GM06990 (cell line): ENCODE measurements at places on chromosomes 6 and 20.

DNA sequence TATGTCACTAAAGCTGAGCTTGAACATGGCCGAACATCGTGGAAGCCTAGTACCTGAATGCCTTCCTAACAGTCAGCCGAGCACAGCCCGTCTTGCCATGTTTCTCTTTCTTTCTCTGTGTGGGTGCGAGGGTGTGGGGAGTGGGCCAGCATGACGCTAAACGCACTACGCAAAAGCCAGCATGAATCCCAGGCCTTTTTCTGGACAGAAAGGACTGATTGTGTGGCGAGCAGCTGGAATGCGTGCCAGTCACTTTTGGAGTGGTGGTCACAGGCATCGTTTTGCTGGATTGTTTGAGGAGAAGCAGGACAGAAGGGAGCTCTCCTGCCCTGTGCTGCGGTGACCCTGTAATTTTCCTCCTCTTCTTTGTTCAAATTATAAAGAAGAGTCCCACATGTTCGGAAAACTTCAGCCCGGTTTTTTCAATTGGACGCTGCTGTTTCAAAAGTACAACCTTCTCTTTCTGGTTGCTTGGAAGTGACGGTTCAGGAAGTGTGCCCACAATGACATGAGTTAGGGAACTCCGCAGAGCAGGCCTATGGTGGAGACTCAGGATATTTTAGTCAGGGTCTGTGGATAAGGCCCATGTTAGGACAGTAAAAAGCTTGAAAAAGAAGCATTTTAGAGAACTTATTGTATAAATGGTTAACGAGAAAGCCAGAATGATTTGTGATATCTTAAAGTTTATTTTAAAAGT lies 54.3 kb downstream of the PDE7B start:
- no peak for DNase-seq

- no peak for DNase-seq
Measured at GRCh38 chr6:79571030-79571367, 33.8 kb upstream of the LCA5 start.

DNA sequence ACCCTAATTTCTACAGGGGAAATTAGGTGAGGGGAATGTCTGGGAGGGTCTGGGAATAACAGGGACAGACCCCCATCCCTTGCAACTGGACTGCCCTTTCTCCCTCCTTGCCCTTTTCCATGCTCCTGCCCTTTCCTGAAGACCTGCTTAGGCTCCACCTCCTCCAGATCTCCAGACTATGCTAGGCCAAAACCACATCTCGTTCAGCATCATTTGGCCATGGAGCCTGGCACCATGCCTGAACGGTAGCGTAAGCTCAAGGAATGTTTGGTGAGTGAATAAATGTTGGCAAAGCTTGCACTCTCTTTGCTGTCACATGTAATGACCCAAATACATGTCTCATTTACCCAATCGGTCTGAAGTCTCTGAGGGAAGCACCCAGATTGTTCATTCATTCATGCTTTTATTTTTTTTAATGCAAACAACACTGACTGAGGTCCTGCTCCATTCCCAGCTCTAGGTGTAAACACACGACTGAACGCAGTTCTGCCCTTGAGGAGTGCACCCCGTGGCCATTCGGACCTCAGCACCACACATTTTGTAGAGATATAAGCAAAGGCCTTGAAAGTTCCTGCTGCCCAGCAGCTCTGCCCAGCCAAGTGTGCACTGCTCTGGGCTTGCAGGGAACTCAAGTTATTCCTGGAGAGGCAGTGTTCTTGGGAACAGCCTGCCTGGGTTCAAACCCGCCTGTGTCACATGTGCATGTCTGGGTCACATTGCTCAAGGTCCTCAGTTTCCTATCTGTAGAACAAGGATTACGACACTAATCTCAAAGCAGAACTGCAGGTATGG lies 1.1 kb upstream of the GRM4 start:
- no peak for DNase-seq

DNA sequence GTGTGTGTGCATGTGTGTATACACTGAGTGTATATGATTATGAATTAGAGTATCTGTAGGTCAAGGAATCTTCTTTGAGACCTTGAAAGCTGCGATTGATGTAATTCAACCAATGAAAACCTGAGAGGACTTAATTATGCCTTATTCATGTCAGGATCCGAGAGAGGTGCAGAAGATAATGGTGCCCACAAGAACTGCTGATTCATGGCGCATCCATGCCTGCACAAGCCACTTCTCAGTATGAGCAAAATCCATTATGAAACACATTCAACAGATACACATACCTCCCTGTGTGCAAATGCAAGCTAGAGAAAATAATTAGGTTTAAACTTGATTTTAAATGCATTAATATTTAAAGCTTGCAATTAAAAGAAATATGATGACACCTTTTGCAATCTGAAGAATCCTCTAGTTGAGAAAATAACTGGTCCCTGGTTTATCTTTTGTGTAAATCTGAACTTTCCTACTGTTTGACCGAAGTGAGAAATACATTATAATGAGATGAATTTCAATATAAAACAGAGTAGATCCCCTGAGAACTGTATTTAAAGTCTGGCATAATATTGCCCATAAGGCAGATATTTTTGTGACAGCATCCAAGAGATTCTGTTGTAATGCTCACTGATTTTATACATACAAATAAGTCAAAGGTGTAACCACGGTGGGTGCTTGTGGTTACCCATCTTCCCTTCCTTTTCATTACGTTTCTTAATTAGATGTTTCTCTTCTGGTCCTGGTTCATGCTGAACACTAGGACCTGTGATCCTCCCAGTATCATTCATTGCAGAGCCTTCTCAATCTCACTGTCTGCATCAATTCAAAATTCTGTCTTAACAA lies 45.6 kb downstream of the LY86 start:
- no peak for DNase-seq

DNA sequence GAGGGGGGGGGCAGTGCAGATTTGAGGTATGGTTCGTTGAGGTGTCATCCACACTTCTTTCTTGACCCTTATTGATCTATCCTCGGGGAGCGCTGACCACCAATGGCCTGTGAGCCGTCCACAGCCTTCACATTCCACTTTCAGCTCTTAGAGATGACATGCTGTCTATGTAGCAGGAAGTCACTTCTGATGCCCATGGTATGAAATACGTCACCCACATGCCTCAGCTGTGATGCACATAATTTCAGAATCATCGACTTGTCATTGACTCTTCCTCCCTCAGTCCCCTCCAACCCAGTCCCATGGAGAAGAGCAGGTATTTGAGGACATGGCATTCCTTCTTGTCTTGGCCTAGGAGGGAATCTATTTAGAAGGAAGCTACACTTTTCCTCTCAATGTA lies 4.7 kb upstream of the ADGRF5 start:
- no peak for DNase-seq

- no peak for DNase-seq
Measured at GRCh38 chr6:144606083-144606482, 320.9 kb downstream of the UTRN start.

DNA sequence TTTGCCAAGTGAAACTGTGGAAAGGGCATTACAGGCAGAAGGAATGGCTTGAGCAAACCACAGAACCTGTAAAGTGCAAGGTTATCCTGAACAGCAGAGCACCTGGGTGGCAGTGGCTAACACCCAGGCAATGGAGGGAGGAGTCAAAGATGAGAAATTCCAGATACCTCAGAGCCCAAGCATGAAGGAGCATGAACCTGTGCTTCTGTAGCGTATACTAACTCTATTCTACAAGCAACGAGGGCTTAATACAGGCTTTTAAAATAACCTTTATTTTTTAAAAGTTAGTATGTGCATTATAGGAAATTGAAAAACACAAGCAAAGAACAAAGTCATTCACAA lies 77.0 kb downstream of the CNBD2 start:
- DNase-seq = no peak

DNA sequence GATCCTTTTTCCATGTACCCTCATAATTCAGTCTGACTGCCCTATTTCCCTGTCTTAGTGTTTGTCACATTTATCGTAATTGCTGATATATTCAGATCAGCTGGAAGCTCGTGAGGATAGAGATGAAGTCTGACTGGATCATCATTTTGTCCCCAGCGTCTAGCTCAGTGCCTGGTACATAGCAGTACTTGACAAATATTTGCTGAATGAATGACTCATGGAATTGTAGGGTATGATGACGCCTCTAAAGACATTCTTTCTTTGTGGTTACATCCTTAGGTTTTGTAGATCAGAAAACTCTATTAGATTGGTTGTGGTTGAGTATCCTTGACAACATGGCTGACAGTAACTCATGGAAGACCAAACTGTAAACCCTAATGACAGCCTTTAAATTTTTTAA lies 68.9 kb downstream of the MTHFD1L start:
- no peak for DNase-seq

DNA sequence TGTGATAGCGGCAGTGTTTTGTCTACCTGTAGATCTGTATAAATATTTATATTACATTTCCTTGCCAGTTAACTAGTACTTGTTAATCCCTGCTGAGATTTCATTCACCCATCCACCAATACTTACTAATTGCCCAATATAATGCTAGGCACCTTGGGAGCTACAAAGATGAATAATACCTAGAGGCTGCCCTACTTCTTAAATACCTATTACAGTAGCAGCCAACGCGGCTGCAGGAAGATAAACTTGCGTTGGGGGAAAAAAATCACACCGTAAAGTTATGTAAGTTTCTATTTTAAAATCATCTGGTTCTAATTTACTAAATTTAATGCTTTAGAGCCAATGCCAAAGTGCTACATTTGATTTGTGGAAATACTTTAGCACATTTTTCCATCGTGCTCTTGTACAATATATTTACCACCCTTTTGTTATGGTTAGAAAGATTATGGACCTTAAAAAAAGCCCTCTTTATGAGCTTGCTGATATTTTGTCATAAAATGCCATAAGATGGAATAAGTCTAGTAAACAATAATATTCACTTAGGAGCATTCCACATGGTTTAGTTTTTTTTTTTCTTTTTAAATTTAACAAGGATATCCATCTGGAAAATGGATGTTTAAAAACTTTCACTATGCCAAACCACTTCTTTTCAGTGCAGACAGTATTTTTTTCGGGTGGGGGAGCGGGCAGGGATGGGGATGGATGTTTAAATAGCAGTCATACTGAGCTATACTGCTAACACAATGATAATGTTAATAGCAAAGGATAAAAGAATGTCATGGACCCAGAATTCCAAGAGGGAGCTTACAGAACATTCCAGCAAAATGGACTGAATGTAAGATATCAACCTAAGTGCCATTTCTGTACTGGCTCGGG lies 13.2 kb upstream of the NEDD9 start:
- no peak for DNase-seq
